ENCODE measurements at places on chromosomes 7 and 10.

- no peak for DNase-seq
Measured at GRCh38 chr10:80204677-80205476, 460 bp downstream of the ANXA11 start.

- DNase-seq = no peak
Measured at GRCh38 chr7:117126676-117127075, 173.4 kb downstream of the ST7 start.

DNA sequence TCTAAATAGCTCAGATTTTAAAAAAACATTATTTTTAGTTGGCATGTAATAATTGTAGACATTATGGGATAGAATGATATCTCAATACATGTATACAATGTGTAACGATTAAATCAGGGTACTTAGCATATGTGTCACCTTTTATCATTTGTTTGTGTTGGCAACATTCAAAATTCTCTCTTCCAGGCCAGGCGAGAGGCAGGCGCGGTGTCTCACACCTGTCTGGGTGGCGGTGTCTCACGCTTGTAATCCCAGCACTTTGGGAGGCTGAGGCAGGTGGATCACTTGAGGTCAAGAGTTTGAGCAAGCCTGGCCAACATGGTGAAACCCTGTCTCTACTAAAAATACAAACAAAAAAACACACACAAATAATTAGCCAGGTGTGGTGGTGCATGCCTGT is 151.7 kb downstream of the RTKN2 start:
- DNase-seq = no peak

DNA sequence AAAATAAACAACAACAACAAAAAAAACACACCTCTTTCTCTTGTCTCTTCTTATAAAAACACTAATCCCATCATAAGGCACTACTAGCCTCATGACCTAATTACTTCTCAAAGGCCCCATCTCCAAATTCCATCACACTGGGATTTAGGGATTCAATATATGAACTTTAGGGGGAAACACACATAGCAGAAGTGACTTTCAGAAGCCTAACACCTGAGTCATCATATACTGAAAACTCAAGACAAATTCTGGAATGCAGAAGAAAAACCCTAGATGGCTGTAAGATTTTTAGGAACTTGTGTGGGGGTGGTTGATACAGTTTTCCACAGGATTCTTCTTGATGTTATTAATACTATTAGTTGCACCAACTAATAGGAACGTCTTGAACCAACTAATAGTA is 33.7 kb upstream of the CSTF2T start:
- no peak for DNase-seq

- no peak for DNase-seq
Measured at GRCh38 chr10:129866894-129867293, 97.2 kb downstream of the EBF3 start.

DNA sequence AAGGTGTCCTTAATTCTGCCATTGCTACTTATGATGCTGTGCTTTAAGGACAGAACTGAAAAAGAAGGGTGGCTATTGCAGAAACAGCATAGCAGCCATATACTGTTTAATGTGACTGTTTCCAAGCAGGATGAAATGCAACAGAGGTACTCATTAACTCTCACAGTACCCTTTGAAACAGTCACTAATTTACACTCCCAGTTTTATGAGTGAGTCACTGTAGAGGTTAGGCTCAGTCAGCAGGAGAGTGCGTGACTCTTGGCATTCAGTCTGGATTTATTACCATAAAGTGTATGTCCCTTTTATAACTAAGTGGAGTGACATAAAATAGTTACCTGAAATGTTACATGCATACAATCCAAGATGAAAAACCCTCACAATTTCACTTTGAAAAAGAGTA is 27.7 kb downstream of the ALDH18A1 start:
- no peak for DNase-seq

DNA sequence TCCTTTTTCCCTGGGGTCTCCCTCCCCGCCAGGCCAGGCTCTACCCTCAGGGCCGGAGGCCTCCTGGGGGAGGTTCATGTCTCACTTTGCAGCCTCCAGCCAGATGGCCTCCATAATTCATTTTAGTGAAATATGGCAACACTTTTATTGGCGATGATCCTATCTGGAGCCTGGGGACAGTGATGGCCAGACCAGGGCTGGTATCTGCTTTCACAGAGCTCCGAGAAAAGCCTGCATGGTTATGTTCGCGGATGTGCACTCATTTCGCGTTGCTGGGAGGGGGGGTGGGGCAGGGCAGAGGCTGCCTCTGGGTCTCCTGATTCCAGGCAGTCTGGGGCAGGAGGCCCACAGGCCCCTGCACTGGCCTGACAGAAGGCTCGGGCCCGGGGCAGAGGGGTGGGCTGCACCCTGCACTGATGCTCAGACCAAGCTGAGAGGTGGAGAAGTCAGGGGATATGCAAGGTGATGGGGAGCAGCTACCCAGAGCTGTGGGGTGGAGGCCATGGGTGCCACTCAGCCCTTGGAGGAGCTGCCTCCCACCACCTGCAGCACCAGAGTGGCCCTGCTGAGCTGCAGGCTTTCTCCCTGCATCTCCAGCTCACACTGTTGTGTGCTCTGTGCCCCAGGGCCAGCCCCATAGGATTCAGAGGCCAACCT is 85.3 kb upstream of the RET start:
- no peak for DNase-seq

GRCh38 chr7:77796109-77796508 is 2.1 kb downstream of the TMEM60 start:
- no peak for DNase-seq

Data from neuronal stem cell (in vitro differentiated cells).